Esophagus mucosa (tissue), 1 donor: ENCODE measurements at places on chromosomes 12 and 14.

GRCh38 chr14:96987086-96987474, 189.9 kb downstream of the VRK1 start:
- no peak for ATAC-seq

GRCh38 chr12:44819884-44820283, 56.2 kb downstream of the NELL2 start:
- no peak for ATAC-seq

GRCh38 chr12:41527534-41528116, 339.5 kb downstream of the PDZRN4 start:
- ATAC-seq: no peak

- no peak for ATAC-seq
Measured at GRCh38 chr14:99753225-99754140, 39.7 kb upstream of the EML1 start.

- ATAC-seq: peak; percentile 90
Measured at GRCh38 chr12:124609041-124609989, 41.9 kb upstream of the NCOR2 start.

DNA sequence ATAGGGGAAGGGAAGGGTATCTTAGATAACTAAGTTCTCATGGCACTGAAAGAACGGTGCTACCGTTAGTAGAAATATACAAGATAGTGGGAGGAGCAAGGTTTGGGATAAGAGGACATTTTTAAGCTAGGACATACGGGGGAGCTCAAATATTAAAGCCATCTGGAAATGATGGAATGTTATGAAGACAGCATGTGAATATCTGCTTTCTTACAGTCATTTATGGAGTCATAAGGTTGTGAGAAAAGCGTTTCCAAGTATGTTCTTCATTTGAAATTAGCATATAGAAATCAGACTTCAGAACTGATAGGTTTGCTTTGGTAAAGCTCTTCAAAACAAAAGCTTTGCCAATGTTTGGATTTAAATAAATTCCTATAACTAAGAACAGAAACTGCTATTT, 62.3 kb downstream of the OTOGL start:
- no peak for ATAC-seq

- ATAC-seq: no peak
Measured at GRCh38 chr12:49483619-49484018, 55.2 kb upstream of the KCNH3 start.

DNA sequence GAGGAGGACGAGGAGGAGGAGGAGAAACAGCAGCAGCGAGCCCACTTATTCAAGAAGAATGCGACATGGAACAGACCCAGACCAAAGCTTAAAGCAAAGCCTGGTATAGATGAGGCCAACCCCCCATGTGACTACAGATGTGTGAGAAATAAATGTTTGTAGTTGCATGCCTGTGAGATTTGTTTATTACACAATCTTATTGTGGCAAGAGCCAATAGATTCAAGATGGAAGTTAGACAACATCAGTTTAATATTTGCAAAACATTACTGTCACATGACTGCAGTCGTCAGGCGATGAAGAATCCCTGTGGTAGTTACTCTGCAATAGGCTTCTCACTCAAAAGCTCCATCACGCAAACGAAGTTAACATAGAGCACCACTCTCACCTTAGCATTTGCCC, 17.2 kb upstream of the SLC35F4 start:
- ATAC-seq: no peak

DNA sequence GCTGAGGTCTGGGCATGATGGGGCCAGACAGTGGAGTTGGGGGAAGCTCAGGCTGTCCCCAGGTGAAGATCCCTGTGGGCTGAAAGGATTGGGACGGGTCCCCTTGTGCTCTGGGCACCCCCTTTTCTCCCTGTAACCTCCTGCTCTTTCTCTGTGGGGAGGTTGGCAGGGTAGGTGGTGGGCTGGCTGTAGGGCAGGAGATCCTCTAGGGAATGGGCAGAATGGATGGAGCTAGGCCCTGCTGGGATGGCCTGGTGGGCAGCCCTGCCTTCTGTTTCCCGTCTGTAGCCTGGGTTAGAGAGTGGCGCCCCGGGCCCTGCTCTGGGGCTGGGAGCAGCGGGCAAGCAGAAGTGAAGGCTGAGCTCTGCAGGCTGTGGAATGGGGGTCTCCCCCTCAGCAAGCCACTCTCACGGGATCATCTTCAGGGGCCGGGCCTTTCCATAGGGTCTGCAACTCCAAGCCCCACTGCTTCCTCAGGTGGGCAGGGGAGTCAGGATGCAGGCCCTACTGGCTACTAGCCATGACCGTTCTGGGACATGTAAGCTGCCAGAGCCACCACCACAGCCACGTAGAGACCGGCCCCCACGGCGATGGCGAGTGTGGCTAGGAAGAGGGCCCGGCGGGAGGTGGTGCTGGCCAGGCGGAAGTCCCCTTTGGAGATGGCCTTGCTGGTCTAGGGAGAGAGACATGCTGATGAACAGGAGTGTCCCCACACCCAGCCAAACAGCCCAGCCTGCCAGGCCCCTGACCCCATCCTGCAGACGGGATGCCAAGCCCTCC, 18.8 kb downstream of the SYNDIG1L start:
- ATAC-seq: no peak

DNA sequence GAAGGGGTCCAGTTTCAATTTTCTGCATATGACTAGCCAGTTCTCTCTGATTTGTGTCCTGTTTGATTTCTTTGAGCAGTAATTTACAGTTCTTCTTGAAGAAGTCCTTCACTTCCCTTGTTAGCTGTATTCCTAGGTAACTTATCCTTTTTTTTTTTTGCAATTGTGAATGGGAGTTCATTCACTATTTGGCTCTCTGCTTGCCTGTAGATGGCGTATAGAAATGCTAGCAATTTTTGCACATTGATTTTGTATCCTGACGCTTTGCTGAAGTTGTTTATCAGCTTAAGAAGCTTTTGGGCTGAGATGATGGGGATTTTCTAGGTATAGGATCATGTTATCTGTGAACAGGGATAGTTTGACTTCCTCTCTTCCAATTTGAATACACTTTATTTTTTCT, 77.6 kb upstream of the NID2 start:
- ATAC-seq: no peak

- no peak for ATAC-seq
Measured at GRCh38 chr14:21317398-21317797, 37.5 kb downstream of the RPGRIP1 start.

GRCh38 chr12:13596714-13597113, 384.7 kb downstream of the GRIN2B start:
- no peak for ATAC-seq

GRCh38 chr12:57609101-57609780, 2.0 kb upstream of the ARHGEF25 start:
- no peak for ATAC-seq

GRCh38 chr12:124771462-124772288, 92.0 kb downstream of the SCARB1 start:
- peak; percentile 56 for ATAC-seq

- no peak for ATAC-seq
Measured at GRCh38 chr12:28328967-28329366, 138.7 kb downstream of the CCDC91 start.

DNA sequence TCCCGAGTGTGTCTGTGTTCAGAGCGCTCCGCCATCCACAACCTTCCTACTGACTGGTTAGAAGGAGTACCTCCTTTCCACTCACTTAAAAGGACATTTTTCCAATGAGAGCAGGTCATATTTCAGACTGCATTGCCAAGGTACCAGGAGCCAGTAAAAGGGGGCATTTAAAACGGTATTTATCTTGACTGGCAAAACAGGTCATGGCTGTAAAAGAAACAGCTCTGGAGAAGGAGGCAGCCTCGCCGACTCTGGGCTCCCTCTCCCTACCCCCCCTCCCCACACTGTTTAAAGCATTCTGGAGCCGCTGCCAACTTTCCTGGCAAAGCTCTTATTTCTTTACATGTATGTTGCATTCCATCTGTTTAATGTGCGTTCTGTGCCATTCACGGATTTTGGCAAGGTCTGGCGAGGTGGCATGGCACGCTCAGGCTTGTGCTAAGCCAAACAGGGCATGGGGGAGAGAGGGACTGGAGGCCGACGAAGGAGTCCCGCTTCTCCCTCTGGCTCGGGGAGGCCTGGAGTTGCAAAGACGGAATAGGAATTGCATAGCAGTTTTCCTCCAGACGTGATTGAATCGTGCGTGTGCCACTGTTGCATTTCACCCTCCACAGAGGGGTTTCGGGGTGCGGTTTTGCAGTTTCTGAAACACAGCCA, 41.2 kb upstream of the MED13L start:
- ATAC-seq: peak; percentile 18

GRCh38 chr14:53493320-53493719, 340.2 kb upstream of the DDHD1 start:
- no peak for ATAC-seq

DNA sequence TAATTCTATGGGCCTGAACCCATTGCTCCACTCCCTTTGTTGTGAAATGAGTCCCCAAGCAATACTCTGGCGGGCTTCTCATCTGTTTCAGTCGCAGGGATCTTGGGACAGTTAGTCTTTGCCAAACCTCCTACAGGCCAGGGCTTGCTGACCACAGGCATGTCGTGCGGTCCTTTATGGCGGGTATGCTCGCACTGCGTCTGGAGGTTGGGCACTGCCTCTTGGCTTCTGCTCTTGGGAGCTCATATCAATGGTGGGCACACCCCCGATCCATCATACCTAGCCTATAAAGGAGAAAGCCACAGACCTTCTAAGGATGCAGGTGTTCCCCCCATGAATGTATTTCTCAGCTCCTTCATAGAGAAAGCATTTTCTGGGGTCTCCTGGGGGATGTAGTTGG, 99.3 kb downstream of the AACS start:
- no peak for ATAC-seq

- ATAC-seq: no peak
Measured at GRCh38 chr14:40345334-40345733, 913.1 kb upstream of the FBXO33 start.

DNA sequence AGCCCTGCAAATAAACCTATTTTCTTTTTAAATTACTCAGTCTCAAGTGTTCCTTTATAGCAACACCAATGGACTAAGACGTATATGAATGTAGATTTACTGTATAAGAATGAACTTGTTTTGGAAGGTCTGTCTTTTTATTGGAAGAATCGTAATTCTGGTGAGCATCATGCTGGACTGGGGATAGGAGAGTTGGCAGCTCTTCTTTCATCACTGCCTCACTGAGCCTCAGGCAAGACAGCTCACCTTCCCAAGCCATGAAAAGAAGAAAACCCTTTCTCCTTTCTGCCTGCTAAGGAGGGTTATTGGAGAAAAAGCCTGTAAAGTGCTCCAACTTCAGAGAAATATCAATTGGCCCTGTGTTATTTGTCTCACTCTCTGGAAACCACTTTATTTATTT, 9.1 kb upstream of the RNF34 start:
- peak; percentile 81 for ATAC-seq

- no peak for ATAC-seq
Measured at GRCh38 chr12:99976762-99977161, 8.0 kb downstream of the ANKS1B start.

GRCh38 chr12:76717314-76717713, 46.6 kb upstream of the ZDHHC17 start:
- ATAC-seq: no peak

GRCh38 chr14:87748558-87748957, 244.4 kb downstream of the GALC start:
- no peak for ATAC-seq

DNA sequence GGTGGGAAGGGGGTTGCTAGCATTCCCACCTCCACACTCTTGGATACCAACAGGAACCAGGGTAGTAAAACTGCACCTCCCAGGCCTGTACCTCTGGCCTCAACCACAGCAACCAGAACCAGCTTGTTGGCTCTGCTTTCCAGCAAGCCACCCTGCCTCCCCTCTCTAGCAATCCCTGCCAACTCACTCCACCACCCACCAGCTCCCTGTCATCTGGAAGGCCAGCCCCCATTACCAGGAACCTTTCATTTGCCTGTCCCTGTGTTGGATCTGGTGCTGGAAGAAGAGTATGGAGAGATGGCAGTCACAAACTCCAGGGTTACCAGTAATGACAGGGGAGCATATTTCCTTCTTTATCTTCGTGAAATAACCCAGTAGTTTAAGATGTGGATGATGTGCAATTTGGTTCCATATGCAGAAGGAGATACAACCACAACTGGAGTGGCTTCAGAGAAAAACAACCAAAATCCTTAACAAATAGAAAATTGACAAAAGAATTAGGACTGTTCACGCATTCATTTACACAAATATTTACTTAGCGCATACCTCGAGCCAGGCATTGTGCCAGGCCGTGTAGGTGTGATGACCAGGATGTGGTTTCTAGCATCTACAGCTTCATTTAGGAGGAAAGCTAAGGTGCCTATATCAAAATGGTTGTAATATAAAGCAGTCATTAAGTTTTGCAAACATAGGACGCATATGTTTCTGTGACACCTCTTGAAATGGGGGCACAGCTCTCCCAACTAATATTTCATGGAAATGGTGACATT, 3.4 kb downstream of the B4GALNT3 start:
- ATAC-seq: no peak

DNA sequence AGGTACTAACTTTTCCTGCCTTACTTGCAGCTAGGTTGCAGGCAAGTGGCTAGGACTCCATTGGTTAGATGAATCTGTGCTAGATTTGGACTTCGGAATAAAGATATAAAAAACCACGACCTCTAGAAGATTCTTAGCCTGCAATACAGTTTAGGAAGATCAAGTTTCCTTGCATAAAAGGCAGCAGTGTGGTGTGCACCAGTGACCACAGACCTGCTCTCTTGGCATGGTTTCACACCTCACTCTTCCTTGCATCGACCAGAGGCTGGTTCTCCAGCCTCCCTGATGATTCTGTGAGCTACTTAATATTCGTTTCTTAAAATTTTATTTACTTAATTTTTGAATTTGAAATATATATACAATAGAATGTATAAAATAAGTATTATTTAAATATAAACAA, 9.8 kb downstream of the KLHDC1 start:
- no peak for ATAC-seq

GRCh38 chr14:73245480-73246325, 8.4 kb downstream of the PAPLN start:
- ATAC-seq: peak; percentile 67

- ATAC-seq: no peak
Measured at GRCh38 chr12:88362439-88362838, 217.8 kb downstream of the KITLG start.

GRCh38 chr14:99234961-99235571, 36.9 kb downstream of the BCL11B start:
- ATAC-seq: no peak

- ATAC-seq: no peak
Measured at GRCh38 chr12:131046813-131047788, 93.4 kb downstream of the ADGRD1 start.

- no peak for ATAC-seq
Measured at GRCh38 chr12:66500091-66500490, 178.8 kb downstream of the GRIP1 start.

GRCh38 chr12:123233505-123234308, 471 bp downstream of the MTRFR start:
- peak; percentile 28 for ATAC-seq

GRCh38 chr14:23831596-23831995, 122.0 kb upstream of the DHRS4 start:
- ATAC-seq: no peak

- ATAC-seq: no peak
Measured at GRCh38 chr12:6824085-6824775, 2.6 kb downstream of the GPR162 start.

DNA sequence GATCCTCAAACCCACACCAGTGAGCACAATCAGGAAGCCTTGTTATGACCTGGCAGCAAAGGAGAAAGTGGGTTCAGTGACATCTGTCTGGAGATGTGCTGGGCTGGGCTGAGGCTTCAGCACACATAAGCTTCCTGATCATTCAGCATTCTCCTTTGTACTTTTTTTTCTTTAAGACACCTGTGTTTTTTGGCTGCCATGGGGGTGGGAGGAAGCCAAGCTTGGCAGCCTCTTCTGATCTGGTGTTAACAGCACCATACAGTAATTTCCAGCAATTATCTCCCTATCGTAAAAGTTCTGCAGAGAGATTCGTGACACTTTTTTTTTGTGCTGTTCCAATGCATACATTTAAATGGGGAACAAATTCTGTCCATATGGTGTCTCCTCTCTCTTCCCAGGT, 38.9 kb upstream of the RASSF3 start:
- ATAC-seq: no peak
